Left cardiac atrium (tissue), 4 donors: ENCODE measurements at places on chromosomes 7 and 10. TPM values are rescaled to one million over a fixed set of nuclear protein-coding genes. Genes with fewer than 3 reads are reported as not detected.

The ADAM12 gene
- 7.9 TPM for total RNA-seq

DNA sequence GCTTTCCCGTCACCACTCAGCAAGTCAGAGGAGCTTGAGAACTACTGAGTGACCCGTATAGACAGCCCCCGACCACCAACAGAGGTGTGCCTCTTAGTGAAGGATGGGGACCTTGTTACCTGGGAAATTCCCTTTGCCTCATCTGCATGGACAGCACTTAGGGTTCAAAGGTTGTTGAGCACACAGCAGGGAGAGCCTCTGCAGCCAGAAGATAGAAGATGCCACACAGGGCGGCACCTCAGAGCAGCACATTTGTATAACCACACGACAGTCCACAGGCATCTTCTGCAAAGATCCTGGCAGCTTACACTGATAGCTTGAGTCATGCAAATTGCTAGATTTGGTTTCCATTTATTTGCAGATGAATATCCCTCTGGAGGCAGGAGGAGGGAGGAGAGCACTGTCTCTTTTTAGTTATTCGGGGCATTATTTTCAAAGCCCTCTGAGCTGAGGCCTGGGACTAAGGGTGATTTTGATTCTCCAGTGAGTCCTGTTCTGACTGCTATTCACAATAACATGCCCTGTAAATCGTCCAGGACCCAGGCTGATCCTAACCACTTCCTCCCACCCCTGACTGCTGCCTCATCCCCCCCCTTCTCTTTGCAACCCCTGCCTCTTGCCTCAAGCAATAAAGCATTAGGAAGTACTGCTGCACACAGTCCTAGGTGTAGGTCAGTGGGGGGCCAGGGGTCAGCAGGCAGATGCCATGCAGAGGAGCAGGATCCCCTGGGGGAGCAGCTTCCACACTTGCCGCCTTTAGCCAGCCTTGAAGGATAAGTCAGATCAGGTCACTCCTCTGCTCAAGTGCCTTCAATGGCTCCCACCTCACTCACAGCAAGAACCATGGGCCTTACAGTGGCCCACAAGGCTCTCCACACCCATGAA, 24.6 kb upstream of the INMT start:
- DNase-seq, result no peak

The LRRD1 gene
- 0.10 TPM for total RNA-seq

DNA sequence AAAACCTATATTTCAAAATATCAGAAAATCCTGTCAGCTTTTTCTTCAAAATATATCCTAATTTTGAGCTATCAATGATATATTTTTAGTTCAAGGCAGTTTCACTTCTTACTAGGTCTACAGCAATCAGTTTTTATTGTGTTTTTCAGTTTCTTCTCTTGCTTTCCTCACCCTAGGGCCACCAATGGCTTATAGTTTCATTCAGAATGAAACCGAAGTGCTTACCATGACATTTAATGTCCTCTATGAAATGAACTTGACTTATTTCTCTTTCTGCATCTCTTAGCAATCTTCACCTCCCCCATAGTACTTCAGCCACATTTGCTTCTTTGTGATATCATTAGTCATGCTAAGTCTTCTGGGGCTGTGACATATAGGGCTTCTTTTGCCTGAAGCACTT, 100.3 kb downstream of the ARL5B start:
- no peak for DNase-seq

- no peak for DNase-seq
Observed at GRCh38 chr7:33472348-33473025, 343.1 kb downstream of the BBS9 start.

DNA sequence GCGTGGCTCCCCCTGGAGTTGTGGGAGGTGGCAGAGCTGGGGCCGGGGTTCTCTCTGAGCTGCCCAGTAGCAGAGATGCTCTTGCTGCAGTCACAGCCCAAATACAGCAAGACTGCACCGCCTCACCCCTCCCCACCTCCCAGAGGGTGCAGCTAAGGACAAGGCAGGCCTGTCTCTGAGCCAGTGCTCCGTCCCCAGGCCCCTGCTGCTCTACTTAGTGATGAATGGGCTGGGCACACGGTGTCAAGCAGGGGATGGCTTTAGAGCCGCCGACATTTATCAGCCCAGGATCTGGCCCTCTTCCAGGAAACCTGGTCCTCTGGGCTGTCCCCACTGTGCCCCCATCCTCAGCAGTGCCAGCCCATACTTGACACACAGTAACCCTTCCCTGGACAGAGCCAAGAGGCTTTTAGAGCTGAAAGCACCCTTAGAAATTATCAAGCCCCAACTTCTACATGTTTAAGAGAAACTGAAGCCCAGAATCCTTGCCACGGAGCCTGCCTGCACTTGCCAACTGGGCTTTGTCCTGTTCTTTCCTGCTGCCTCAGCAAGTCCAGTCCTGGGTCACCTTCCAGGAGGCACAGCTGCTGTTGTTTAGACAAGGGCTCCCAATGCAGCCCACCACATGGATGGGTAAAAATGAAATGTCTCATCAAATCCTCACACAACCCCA, 137.1 kb upstream of the UNC5B start:
- DNase-seq, result no peak

The PCLO gene
- total RNA-seq, result 3.5 TPM

- DNase-seq, result no peak
Observed at GRCh38 chr10:114593816-114594468, 64.1 kb downstream of the ABLIM1 start.

DNA sequence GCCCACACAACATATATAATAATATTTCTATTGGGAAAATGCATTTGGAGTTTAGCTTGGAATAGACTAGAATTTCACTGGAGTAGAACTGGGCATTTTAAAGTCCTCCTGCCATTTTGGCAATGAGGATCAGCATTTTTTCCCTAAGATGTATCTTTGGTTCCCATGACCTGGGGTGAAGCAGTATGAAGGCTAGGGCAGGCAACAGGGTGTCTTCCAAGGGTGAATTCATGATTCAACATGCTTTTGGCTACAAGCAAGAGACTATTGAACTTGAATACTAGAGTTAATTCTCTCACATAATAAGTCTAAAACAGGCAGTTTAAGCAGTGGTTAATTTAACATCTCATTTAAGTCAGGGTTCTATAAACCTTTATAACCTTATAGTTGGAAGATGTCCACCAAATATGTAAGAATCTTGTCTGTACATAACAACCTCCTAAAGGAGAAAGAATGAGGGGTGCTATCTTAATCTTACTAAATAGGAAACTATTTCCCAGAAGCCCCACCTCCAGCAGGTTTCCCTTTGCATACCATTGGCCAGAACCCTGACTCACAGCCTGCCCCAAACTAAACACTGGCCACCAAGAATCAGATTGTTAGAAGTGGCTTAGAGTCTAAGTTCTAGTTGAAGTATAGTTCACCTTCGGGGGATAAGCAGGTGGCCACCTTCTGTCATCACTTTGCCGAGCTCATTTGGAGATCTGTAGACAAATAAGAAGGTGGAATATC, 96.0 kb upstream of the PRPS1L1 start:
- no peak for DNase-seq

- no peak for DNase-seq
Observed at GRCh38 chr7:133828906-133829305, 298.2 kb upstream of the LRGUK start.

GRCh38 chr10:86440874-86441843, 74.6 kb upstream of the GRID1 start:
- DNase-seq, result no peak

GRCh38 chr7:112573302-112574039, 92.7 kb downstream of the LSMEM1 start:
- no peak for DNase-seq

The WDR86 gene
- total RNA-seq, result 0.71 TPM

DNA sequence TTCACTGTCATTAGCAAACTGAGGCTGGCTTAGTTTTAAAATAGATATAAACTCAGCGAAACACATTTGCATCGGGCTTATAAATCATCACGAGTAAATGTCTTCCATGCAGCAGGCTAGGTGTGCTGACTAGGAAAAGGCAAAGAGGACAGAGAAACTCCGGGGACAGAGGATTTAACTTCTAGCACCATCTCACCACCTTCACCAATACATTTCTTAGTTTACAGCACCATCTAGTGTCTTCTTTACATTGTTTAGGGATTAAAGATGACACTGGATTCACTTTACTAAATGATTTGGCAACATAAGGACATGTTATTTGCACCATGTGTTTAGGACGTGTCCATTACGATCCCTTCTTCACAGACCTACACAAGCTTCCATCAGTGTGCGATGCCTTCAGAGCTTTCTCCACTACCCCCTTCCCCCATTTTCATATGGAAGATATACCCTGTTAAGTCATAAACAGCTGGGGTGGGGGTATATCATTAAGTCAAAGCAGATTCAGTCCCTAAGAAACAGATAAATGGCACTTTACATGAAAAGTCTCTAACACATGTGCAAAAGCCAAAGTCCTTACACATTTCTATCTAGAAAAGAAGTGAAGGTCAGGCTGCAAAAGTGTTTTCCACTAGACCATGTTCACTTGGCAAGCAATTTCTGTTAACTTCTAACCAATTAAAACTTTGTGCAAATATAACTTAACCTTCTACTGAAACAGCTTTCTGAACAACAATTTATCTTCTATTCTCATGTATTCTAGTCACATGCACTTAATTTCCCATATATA, 103.3 kb downstream of the GRB10 start:
- DNase-seq, result no peak

The ZNF679 gene
- total RNA-seq, result not detected

GRCh38 chr10:73209705-73210104, 37.4 kb downstream of the DNAJC9 start:
- DNase-seq, result no peak

DNA sequence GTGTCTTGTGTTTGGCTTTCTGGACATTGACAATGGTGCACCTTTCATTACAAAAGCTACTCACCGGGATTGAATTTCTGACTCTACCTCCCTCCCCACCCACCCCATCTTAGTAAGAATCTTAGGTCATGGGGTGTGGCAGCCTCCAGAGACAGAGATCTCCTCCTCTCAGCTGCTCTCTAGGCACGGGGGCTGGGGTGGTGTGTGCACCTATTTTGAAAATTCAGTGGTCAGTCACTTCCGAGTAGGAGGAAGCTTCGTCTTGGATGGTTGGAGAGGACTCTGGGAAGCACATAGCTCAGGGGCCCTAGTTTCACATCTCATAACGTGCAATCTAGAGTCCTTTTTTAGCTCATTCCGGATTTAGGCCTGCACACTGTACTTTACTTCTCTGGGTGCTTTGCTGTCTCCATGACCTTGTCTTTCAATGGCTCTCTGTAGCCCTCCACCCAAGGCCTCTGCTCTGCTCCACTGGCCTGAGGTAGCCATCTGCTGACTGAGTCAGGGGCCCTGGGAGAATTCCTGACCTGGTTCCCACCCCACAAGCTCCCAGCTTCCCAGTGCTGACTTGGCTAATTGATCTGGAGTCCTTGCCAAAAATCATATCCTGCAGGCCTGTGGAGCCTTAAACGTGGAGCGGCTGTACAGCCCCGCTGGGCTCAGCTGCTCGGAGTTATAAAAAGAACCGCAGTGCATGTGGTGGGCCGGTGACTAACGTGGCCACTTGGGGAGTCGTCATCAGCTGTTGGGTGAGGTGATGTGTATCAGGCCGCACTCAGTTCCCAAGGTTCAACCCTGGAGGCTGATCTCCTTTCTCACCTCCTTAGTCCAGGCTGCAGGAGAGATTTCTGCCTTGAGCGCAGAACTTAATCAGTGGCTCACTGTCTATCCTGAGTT, 19.3 kb upstream of the ADAMTS14 start:
- DNase-seq, result peak; percentile 71

- DNase-seq, result no peak
Observed at GRCh38 chr10:132977076-132977475, 34.7 kb upstream of the CFAP46 start.

GRCh38 chr7:85324145-85324799, 137.4 kb upstream of the SEMA3D start:
- DNase-seq, result no peak

- no peak for DNase-seq
Observed at GRCh38 chr10:11344081-11344480, 267.4 kb downstream of the USP6NL start.

DNA sequence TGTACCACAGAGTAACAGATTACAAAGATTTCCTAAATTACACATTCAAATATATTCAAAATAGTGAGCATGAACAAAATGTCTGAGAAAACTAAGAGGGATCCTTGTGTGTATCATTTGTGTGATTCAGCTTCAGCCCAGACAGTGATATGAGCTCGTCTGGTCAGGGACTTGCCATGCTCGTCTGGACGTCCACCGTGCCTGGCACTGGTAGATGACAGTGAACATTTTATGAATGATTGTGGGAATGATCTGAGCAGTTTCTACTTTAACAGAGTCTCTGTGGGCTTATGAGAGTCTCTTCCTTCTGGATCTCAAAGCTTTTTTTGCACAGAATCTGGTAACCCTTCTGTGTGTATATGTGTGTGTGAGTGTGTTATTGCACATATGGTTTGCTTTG, 34.2 kb upstream of the ANKRD2 start:
- DNase-seq, result no peak

- no peak for DNase-seq
Observed at GRCh38 chr7:79090543-79090942, 362.9 kb downstream of the MAGI2 start.

DNA sequence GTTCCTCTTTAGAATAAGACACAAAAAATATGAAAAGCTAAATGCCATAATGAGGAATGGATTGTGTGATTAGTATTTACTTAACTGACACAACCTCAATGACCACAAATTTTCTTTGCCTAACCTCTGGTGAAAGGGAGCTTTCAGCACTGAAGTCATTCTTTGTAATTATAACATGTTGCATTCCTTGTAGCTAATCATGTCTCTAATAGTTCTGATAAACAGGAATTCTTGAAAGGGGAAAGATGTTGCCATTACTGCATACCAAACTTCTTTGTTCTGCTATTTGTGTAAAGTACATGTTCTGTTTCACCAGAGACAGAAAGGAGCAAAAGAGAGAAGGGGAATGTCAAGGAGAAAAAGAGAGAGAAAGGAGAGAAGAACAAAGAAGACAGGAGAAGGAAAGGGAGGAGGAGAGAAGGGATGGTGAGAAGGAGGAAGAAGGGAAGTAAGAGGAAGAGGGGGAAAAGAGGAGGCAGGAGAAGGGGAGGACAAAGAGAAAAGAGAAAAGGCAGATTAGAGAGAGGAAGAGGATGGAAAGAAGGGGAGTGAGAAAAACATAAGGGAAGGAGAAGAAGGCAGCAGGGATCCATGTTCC, 120.9 kb downstream of the SEMA3D start:
- DNase-seq, result no peak

- DNase-seq, result peak; percentile 85
Observed at GRCh38 chr7:100865938-100866728, 1.1 kb upstream of the TRIP6 start.

The GOLGA7B gene
- total RNA-seq, result 3.5 TPM
